Thoracic aorta (tissue), 2 donors: ENCODE measurements at places on chromosomes 4 and X.

DNA sequence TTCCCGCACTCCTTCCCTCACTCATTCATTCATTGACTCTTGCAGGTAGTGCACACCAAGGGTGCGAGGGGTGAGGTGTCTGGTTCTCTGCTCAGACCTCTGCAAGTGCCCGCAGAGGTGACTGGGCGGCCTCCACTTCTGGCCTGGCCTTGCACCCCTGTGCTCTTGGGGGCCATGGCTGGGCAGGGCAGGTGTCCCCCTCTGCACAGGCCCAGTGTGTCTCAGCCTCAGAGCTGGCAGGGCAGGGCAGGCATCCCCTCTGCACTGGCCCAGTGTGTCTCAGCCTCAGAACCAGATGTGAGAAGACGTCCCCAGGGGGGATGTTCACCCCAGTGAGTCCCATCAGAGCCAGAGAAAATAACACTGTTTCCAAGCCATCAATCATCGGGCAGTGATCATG, 16.8 kb downstream of the CPZ start:
- no peak for DNase-seq

DNA sequence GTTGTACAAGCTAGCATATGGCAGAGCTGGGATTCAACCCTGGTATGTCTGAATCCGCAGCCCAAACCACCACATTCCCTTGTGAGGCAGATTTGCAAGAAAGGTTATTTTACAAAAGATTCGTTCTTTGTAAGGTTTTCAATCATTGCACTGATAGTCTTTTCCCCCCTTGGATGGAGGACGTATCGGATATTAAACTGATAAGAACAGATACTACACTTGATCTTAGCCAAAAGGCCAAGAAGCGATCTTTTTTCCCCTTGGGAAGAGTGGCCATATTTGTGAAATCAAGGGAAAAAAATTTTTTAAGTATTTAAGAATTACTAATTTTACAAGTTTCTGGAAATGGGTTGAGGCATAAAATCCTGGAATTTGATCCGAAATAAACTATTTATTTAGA, 34.4 kb upstream of the MSMO1 start:
- DNase-seq: no peak

DNA sequence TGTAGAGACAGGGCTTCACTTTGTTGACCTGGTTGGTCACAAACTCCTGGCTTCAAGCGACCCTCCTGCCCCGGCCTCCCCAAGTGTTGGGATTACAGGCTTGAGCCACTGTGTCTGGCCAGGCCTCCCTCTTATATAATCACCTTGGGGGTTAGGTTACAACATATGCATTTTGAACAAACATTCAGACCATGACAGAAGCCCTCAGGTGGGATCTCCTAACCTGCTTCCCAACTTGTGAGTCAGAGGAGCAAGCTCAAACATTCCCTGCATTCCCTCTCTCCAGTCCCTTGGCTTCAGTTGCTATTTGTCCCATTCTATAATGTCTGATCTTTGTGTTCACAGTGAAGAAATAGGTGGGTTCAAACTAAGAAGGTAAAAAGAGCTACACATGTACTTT, 76.5 kb upstream of the NRK start:
- DNase-seq: no peak

DNA sequence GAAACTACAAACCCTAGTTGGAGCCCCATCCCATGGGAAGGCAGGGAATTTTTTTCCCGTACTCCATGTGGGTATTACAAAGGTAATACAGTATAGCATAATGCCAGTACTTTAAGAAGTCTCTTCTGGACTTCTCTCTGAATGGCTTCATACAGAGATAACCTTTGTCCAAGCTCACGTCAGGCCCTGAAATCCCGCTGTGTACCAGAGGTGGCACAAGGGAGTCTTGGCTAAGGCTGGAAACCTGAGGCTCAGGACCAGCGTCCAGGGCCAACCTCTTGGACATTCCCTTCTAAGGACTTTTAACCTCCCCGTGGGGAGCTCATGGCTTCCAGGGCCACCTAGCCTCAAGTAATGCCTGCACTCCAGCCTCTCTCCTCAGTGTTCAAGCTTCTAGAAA, 338.9 kb upstream of the FAM241A start:
- no peak for DNase-seq

DNA sequence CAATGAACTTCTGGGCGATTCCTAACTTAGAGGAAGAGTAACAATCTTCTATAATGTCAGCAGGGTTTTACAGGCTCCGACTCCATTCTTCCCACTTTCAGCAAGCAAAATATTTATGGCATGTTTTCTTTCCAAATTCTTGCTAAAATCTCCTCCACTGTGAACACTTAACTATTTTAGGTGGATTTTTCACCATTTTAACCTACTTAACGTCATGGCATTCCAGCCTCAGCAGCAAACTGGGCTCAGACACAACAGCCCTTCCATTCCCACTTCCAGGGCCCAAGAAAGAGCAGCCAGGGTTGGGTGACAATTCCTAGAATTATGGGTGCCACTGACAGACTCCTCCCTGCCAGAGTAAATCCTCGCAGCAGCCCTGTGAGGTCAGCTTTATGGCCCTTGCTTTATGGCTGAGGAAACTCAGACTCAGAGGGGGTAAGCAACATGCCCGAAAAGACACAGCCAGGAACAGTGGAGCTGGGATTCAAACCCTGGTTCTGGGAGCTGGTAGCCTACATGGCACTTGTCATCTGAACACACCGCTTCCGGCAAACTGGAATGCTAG, 112.8 kb upstream of the MAP3K15 start:
- DNase-seq: no peak

GRCh38 chr4:174263445-174263736, 20.1 kb downstream of the FBXO8 start:
- DNase-seq: no peak

DNA sequence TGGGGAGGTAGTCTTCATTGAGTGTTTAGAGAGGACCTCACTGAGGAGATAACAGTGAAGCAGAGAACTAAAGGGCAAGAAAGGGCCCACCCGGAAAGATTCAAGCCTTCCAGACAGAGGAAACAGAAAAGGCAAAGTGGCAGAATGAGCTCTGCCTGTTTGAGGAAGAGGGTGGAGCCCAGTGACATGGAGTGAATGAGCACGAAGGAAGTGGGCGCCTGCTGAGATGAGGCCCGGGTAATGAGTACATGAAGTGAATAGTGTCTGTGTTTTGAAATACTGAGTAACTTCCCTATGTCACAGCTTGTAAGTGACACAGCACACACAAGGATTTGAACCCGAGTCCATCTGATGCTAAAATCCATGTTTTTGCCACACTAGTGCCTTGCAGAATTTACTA, 32.5 kb upstream of the TLR2 start:
- DNase-seq: no peak

DNA sequence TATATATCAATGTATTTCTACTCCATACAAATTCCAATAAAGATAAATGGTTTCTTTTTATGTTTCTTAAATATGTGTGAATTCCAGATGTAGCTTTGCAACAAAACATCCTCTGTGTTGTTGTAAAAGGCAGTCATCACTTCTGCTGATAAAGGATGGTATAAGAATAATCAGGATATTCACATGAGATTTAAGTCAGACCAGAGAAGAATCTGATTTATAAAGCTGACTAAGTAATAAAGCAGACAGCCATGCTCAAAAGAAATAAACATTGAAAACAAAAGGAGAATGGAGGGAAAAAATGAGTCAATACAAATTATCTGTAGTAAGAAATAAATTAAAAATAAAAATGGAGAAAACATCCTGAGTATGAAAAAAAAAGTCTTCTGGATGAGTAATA, 27.0 kb upstream of the SLC7A11 start:
- no peak for DNase-seq
